Anterior cingulate cortex (tissue), 58 donors: ENCODE measurements at places on chromosomes 5 and 9.

DNA sequence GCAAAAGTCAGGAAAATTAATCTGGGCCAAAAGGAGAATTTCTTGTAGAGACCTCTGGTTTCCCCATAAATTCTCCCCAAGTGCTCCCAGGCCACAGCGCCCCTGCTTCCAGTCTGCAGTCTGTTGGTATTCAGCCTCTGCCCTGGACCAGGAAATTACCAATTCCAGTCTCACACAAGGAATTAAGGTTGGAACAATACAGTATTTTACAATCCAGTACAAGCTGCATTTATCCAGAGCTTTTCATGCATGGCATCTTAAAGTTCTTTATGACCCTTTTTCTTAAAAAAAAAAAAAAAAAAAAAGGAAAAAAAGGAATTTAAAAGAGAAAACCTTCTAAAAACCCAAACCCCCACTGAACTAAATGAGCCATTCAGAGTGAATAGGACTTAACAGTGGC lies 139.6 kb upstream of the RANBP3L start:
- DNase-seq = no peak

- DNase-seq = no peak
These were observed 94.8 kb upstream of the SPATA31C2 start for GRCh38 chr9:88233091-88233490.

DNA sequence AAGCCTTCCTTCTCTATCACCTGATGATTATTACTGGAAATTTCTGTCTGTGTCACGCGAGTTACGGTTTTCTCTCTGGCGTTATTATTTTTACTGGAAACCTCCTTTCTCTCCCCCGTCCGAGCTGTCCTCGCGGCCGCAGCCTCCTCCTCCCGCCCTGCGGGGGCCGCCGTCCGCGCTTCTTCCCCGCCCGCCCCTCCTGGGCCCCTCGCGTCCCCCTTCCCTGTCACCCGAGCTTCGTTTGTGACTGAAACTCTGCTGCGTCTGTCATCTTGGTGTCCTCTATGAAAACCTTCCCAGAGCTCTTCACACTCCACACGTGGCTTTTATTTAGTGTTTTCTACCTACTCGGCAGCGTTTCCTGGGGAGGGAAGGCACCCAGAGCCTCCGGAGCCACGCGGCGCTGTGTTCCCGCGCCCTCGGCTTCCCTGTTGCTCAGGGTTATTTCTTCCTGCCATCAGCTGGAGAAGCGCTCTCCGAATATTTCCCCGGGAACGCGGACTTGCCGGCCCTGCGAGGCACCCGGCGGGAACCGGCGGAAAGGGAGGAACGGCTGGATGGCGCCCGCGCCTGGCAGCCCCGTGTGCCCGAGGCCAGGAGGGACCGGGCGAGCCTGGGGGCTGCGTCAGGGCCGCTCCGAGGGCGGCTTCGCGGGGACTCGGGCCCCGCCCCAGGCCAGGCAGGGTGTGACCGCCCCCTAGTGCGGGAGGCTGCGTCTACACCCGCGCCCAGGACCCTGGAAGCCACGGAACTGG lies 33.9 kb downstream of the TRIP13 start:
- no peak for DNase-seq

GRCh38 chr5:39711821-39712220 lies 287.0 kb upstream of the DAB2 start:
- DNase-seq = no peak

DNA sequence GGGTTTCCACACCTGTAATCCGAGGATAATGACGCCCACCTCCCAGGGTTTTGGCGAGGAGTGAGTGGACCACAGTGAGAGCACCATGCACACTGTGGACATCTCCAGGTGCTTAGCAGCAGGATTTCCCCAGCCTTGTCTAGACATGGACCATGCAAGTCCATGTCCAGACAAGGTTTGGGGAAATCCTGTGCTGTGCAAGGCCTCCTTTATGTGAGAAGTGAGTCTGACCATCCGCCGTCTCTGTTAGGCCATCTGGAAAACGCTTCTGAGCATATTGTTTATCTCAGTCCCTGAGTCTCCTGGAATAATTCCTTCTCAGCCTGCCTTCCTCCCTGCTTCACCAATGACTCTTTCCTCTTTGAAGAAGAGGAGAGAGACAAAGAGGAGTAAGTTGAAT lies 26.2 kb upstream of the TNFAIP8 start:
- DNase-seq = no peak
